ENCODE measurements at places on chromosomes 4 and X.

GRCh38 chrX:100750883-100751282, 19.0 kb upstream of the SYTL4 start:
- no peak for DNase-seq

- DNase-seq: peak; percentile 46
Observed at GRCh38 chr4:153759407-153760316, at the start of gene RNF175. Gene RNF175, minus strand, starts transcription at chr4:153760024. Its CDS starts 162 bp downstream, at chr4:153759862.

- DNase-seq: no peak
Observed at GRCh38 chr4:113051361-113051760, 1.9 kb downstream of the ANK2 start.

- DNase-seq: no peak
Observed at GRCh38 chr4:153366486-153366885, 22.0 kb downstream of the MND1 start.

DNA sequence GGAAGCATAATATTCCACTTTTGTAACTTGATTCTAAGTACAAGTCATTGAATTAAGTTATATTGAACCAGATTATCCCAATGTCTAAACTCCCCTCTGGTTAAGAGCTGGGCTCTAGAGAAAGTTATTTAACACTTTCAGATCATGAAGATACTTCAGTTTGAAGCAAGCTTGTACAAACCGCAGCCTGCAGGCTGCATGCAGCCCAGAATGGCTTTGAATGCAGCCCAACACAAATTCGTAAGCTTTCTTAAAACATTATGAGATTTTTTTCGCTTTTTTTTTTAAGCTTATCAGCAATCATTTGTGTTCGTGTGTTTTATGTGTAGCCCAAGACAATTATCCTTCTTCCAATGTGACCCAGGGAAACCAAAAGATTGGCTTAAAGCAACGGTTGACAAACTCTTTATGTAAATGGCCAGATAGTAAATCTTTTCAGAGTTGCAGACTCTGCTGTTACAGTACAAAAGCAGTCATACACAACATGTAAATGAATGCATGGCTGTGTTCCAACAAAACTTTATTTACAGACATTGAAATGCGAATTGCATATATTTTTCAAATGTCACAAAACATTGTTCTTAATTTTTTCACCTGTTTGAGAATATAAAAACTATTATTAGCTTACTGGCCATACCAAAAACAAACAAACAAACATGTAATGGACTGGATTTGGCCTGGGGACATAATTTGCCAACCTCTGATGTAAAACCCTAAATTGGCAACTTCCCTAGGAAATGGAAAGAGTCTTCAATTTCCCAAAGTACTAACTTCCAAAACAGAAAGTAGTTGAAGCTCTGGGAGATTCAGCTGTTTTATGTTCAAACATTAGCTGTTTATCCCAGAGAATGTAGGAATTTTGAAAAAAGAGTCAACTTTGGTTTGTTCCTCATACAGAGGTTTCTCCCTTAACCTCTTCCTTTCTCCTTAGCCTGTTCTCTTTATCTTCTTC, 201.1 kb upstream of the MBNL3 start:
- no peak for DNase-seq

DNA sequence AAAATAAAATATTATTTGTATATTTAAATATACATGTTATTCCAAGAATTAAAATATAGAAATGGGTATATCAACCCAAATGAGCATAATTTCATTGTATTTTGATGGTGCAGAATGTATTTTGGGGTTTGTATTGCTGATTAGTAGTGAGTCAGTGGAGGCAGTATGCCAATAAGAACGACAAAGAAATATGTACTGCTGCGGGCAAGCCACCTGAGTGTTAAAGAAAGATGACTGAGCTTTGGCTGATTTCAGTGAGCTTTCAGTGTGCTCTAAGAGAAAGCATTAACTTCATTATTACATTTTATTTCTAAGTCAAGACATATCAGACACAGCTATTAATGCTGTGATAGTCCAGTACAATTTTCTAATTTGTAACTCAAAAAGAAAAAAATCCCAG, 297.8 kb downstream of the ANK2 start:
- DNase-seq: no peak

DNA sequence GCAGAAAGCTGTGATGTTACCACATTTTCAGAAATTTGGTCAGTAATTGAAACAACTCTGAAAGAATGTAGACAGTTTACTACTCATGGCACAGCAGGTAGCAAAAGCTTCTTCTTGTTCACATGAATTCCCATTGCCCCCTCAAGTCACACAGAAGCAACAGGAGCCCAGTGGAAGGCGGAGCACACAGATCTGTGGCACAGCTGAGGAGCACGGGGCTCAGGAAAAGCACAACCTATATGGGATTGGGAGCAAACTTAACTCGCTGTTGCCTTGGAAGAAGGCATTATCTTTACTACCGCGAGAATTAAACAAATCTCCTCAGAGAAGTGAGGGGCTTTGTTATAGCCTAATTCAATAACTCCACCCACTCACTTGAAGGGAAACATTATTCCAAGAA, 358.5 kb downstream of the SPOCK3 start:
- DNase-seq: no peak

- DNase-seq: no peak
Observed at GRCh38 chr4:5928274-5928673, 35.4 kb upstream of the CRMP1 start.

GRCh38 chr4:128876200-128876599, 66.7 kb downstream of the JADE1 start:
- no peak for DNase-seq

- peak; percentile 52 for DNase-seq
Observed at GRCh38 chrX:136146614-136147314, 569 bp upstream of the FHL1 start.

- no peak for DNase-seq
Observed at GRCh38 chr4:1769692-1770091, 23.4 kb upstream of the FGFR3 start.

- no peak for DNase-seq
Observed at GRCh38 chr4:150510176-150510865, 71.6 kb upstream of the MAB21L2 start.

- no peak for DNase-seq
Observed at GRCh38 chr4:176123710-176124407, 58.2 kb downstream of the WDR17 start.

Data from CD4-positive, alpha-beta T cell treated with Interleukin-17A for 4 hours (primary cell).